ENCODE measurements at places on chromosomes 7 and 10.

GRCh38 chr10:11011984-11012383 lies 5.7 kb upstream of the CELF2 start:
- DNase-seq: peak; percentile 65

DNA sequence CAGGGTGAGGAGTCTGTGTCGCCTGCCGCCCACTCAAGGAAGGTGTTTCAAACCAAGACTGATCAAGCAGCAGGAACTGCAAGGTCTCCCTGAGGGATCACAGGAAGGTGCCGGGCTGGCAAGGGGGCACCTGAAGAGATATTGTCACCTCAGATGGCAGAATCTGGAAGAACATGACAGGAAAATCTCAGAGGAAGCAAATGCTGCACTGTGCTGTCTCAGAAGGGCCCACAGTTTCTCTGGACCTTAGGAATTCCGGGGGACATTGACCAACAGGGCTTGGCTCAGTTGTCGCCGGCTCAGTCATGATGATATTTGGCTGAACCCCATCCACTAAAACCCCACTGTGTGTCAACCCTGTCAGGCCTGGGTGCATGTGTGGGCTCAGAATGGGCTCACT lies 31.9 kb upstream of the GPR26 start:
- DNase-seq: no peak

DNA sequence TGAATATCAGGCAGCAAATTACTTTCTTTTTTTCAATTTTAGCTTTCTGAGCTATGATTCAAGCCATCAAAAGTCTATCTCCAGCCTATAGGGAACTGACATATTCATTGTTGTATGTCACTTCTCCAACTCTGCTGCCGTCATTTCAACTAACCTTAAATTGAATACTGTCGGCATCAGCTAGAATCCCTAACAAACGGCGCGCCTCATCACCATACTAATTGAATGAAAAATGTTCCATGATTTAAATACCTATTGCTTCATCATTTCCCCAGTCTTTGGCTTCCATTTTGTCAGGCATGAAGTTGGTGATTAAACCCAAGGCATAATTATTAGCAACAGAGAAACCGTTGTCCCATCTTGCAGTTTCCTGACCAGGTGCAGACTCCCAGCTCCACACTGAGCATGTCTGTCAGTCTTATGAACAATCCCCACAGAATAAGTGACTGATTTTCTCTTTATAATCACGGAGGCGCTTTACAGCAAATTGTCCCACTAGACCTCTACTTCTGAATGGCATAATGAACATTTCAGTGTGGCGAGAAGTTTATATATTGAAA lies 83.5 kb upstream of the NPY start:
- DNase-seq: no peak

DNA sequence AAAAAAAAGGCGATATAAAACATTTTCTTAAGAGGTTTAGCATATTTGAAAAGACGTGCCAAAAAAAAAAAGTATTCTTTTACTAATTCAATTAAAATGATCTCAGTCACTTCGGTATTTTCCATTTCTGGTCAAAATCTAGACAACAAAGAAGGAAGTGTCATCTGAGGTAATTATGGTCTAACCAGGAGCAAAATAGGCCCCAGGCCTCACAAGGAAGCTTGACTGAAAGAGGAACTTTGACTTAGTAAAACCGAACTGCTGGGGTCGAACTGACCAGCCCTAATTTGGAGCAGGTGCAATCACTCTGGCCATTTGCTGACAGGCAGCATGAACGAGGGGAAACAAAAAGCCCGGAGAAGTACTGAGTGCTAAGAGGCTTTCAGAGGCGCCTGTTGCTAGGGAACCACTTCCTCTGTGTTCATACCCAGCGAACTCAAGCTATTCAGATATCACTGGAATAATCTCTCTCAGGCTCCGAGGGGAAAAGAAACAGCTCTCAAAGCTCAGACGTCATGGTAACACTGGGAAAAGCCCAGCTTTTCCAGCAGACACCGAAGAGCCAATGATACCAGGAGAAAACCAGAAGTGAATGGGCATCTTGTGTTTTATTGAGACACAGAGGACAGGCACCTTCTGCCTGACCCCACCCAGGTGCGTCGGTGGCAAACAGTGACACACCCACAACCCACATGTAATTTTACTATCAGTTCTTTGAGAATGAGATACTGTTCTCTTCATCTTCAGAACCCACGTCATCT lies 126.5 kb downstream of the FAM107B start:
- DNase-seq: peak; percentile 69

DNA sequence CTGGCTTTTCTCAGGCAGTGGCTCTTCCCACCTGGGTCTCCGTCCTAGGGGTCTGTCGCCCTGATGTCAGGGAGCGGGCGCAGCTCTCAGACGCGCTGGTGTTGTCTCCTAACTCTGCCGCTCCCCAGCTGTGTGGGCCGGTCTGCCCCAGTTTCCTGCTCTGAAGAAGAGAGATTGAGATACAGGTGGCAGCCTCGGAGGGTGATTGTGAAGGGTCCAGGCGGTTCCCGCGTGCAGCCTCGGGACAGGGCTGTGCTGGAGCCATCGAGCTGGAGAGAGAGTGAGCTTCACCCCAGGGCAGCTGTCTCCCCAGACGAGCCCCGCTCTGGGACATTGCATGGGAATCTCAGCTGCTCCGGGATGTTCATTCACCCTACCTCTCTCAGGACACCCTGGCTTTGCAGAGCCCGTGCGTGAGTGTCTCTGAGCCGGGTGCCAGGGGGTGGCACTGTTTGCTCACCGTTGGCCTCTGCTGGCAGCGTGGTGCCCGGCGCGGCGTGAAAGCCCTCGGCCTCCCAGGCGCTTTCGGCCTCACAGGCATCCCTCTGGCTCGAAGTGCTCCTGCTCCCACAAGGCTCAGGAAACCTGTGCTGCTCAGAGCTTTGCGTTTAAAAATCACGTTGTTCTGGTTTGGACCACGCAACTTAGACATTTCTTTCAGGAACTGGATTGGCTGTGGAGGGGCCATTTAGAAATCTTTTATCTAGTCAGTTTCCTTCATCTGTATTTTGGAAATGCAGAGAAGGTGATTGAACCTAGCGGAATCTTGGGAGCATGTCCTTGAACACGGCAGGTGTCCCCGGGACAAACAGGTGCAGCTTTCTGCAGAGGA lies 33.8 kb upstream of the ZFAND2A start:
- peak; percentile 19 for DNase-seq

DNA sequence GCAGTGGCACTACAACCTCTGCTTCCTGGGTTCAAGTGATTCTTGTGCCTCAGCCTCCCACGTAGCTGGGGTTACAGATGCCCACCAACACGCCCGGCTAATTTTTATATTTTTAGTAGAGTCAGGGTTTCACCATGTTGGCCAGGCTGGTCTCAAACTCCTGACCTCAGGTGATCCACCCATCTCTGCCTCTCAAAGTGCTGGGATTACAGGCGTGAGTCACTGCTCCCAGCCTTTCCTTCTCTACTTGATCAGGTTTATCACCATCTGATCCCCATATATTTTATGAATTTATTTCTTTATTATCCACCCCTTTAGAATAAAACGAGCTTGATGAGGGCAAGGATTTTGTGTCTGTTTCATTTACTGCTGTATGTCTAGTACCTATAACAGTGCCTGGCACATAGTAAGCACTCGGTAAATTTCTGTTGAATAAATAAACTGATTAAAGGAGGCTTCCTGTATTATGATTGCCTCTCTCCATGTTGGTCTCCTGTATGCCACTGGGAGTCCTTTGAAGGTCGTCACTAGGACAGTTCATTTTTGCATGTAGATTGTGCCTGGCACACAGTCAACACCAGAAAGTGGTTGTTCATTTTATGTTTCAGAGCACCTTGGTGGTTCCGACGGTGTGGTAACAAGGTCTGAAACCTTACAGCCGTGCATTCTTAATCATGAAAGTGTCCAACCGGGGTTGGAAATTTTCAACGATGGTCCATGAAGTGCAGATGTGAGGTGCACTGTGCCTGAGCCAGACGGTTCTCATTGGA lies 9.6 kb upstream of the EIF3A start:
- no peak for DNase-seq

DNA sequence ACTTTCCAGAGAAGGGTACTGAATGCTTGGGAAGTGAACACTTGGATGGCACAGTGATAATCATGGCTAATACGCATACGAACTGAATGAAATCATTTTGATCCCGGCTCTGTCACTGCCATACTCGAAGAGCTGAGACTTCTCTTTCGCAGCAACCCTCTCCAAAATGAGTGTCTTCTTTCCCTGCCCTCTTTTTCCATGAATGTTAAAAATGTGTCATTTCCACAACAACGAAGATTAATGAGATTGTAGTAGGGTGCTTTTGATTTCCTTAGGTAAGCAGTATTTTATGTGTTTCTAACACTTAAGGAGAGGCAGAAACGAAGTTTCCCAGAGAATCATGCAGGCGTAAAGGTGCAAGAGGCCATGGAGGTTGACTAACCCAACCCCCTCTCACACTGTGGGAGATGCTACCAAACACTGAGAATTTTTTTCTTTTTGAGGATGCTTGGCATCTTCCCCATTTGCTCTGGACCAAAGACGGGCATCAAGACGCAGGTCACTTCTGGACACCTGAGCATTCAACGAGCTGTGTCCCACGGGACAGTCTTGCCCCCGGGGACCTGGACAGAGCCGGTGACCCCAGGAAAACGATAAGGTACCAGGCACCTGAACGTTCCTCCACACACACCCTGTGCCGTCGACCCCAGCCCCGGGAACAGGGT lies 823 bp downstream of the COPG2 start:
- DNase-seq: no peak

DNA sequence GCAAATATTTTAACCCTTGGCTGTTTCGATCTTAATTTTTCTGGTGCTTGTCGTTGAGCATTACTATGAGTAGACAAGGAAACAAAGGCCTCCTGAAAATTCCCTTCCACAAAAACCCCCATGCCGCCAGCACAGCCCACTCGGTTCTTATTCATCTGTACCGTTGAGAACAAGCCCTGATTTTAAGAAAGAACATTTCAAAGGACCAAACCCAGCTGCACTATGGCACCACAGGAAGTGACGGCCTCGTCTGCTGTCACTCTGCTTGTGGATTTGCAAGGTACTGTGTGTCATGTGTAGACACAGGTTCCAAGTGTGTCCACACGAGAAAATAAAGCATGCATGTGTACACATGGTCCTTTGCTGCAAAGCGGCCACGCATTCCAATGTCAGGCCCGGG lies 285.2 kb downstream of the DNAJB6 start:
- no peak for DNase-seq

DNA sequence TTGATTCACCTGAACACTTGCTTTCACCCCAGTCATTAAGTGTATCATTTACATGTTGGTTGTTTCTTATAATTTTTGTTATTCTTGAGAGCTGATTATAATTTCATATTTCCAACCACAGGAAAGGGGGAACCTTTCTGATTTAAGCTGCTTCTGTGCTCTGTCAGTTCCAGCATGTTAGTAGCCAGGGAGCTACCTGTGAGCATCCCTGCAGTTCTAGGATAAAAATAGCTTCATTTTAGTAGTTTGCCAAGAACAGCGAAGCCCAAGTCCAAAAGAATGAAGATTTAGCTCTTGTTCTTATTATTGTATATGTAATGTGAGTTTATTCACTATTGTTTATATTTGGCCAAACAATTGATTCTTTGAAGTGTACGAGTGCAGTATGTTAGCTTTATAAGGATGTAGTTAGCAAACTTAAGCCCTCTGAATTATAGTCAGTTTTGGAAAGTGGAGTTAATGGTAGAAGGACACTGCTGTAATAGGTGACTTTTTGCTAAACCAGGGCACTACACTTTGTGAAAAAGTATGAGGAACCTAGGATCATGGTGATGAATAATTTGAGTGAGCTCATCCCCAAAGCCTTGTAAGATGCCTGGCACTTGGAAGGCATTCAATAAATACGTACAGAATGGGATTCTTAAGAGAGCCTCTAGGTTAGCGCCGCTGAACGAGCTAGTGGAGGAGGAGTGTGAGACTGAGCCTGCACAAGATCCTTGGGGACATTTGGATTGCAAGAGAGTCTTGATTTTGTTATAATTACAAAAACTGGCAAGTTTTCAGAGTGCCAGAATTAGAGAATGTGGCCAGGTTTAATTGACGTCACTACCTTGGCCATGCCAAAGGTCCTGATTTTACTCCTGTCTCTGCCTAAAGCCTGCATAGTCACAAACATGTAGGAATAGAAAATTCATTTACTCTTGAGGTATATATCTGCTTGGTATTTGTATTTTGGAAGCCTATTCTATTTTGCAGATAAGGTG lies 29.8 kb downstream of the DNAH11 start:
- DNase-seq: no peak
